CD4-positive, alpha-beta T cell treated with Interleukin-15 for 4 hours (primary cell): ENCODE measurements at places on chromosomes 5 and 9.
A peak's percentile ranks its signal among the peaks of the same experiment; 100 is the strongest.

- DNase-seq: no peak
Measured at GRCh38 chr9:7862170-7862569, 62.6 kb upstream of the DMAC1 start.

DNA sequence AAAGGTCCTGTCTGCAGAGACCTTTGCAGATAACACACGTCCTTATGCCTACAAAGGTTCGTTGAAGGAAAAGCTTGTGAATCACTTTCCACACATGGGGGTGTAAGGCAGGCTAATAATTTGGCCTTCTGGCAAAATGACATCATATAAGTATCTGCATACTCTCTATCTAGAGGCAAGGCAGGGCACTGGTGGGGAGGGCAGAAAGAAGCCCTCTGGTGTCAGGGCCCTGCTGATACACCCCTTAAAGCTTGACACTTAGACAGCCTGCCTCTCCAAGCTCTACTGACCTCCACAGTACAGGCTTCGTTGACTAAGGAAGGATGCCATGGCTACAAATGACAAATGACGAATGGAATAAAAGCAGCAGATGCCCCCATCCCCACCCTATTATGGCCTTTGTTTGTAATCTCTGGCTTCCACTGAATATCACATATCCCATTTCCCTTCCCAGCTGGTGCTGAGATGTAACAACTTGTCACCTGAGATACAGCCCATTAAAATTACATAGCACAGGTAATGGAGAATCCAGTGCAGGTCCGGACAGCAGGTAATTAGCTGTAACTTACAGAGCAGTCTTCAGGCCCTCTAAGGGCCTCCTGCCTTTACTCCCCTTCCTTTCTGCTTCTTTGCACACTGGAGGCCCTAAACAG, 76.9 kb upstream of the IFNK start:
- no peak for DNase-seq

DNA sequence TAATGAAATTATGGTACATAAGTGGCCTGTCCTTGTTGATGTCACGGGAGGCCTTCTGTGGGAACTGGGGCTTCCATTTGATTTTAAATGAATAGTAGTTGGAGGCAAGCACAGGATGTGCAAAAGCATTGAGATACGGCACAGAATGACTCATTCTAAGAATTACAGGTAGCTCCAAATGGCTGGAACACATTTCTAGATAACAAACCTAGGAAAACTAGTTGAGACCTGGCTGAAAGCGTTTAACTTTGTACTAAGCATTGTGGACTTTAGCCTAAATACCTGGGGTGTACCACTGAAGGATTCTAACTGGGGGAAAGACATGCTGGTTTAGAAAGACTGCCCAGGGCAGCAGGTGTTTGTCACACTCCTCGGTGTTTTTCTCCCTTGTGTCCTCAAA, 9.4 kb downstream of the SKP2 start:
- DNase-seq: no peak

DNA sequence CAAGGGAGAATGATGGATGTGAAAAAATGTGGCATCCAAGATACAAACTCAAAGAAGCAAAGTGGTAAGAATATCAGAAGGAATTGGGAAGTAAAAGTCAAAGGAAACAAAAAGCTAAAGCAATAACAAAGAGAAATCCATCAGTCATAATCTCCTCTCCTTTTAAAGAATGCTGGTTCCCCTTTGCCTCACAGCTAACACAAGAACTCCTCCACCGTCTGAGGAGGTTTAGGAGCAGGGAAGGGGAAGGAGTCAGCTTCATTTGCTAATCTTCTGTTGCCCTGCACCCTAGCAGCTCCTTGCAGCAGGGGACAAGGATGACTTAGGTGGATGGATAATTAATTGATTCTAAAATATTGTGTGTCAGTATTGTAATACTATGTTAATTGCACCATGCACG, 16.4 kb downstream of the CD274 start:
- DNase-seq: no peak

GRCh38 chr5:74766418-74766848, 484 bp downstream of the GFM2 start:
- DNase-seq: peak; percentile 29

DNA sequence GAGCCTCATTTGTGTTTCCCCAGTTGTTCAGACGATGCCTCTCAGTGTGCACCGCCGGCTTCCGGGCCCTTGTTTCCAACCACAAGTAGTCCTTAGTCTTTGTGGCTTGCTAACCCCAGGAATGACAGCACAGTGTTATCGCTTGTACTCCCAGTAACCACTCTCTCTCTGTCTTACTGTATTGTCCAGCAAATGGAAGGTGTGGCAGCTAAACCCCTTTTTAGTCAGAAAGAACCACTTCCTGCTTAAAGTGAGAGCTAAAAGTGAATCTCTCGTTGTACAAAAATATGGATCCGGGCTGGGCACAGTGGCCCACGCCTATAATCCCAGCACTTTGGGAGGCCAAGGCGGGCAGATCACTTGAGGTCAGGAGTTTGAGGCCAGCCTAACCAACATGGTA, 61.3 kb downstream of the ENC1 start:
- peak; percentile 48 for DNase-seq
